ENCODE measurements at places on chromosomes 7 and 10.

DNA sequence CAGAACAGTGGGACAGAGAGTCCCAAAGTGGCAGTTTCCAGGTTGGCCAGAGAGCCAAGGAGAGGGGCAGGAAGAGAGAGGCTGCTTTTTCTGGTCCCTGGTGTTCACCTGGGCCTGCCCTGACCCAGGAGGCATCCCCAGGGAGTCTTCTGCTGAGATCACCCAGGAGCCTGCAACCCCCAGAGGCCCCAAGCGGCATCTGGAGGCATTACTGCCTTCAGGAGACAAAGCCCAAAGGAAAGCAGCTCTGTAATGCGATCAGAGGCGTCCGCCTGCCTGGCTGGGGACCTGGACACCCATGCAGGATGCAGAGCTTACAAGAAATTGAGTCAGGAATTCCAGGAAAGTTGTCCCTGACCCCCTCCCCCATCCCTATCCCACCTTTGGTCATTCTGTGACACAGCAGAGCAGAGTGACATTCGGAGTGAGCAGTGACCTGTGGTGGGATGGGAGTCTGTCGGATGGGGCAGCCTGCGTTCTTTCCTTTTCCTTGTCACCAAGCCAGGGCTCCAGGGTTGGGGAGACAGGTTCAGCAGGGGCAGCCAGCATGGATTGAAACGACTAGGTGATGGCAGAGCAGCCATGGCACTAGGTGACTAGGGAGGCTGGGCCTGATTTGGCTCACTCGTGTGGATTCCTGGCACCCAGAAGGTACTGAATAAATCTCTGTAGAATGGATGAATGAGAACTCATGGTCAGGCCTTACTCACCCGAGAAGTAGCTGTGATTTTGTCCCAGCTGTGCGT lies 10.4 kb downstream of the UNC5B start:
- DNase-seq: no peak

DNA sequence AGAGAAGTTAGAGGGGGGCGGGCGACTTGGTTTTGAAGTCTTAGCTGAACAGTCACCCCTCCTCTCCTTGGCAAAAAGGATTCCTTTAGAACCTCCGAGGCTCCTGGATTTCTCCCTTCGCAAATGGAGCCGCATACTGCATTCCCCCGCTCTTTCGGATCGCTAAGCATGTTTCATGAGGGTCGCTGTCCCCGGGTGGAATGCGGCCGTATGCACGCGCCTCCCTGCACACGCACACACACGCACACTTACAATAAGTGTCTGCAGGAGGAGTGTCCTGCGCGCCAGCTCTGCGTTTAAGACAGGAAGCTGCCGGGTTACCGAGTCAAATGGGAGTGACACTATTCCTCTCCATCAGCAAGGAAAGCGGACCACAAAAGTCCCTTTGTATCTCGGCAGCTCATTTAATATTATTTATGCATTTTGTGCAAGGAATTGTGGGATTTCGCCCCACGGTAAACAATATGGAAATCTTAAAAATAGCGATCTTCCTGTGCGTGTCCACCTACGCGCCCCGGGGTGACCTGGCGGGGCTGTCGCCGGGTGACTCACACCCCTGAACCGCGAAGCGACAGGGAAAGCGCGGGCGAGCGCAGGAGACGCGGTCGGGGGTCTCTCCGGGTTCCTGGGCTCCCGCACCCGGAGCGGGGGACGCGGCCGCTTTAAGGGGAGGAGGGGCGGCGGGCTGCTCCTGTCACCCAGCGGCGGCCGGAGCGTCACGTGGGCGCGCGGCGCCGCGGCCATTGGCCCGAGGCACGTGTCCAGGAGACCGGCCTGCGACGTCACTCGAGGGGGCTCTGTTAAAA lies 988 bp upstream of the EN2 start:
- peak; percentile 22 for DNase-seq

DNA sequence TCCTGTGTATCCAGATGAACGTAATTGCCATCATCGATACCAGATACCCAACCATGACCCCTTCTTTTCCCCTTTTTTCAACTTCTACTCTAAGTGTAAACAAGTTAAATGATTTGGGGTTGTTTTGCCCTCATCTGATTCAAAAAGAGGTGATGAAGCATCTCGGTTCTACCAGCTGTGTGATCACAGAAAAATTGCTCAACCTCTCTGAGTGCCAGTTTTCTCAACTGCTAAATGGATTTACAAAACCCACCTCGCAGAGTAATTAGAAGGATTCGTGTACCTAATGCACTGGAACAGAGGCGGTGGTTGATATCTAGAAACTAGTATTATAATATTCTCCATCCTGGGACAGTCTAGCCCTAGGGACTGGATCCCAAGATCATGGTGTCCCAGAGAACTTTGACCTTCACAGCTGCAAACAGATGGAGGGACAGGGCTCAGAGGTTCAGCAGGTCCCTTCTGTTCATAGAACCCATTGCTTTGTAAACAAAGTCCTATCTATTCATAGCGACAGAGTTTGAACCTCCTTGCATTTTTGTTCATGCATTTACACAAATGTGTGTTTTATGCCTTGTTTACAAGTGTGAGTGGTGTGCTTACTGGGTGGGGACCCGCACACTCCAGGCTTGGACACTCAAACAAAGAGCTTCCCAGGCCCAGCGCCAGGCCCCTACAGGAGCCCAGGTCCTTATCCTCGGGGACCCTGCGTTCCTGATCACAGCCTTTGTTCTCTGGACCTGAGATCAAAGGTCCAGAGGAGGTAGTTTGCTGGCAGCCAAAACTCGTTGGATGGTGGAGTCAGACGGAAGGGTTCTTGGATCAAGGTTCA lies 46.4 kb downstream of the CALML3 start:
- DNase-seq: no peak

DNA sequence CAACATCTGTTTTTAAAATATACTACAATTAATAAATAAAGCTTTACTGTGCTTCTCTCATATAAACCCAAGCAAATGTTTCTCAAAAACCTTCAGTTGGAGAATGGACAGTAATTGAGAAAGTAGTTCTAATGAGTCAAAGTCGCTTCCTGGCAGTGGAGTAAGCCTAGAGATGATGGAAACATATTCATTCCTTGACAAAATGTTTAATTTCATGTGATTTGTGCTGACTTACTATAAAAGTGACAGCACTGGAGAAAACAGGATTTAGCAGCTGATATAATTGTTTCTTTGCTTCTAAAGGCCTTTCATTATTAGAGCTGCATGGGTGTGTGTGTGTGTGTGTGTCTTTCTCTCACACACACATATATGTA lies 9.0 kb downstream of the ELMO1 start:
- DNase-seq: peak; percentile 84

GRCh38 chr7:33961948-33962347 lies 56.6 kb downstream of the BMPER start:
- no peak for DNase-seq

- DNase-seq: no peak
Observed at GRCh38 chr7:98911916-98912315, 33.6 kb downstream of the TRRAP start.
